Thyroid gland (tissue), 4 donors: ENCODE measurements at places on chromosomes 16 and 17. TPM values are rescaled to one million over a fixed set of nuclear protein-coding genes. Genes with fewer than 3 reads are reported as not detected.

NPTX1 gene
- 0.98 TPM for total RNA-seq

G6PC1 gene
- not detected for total RNA-seq

GRCh38 chr17:36647636-36648035, 46.3 kb downstream of the MRM1 start:
- no peak for DNase-seq

DNA sequence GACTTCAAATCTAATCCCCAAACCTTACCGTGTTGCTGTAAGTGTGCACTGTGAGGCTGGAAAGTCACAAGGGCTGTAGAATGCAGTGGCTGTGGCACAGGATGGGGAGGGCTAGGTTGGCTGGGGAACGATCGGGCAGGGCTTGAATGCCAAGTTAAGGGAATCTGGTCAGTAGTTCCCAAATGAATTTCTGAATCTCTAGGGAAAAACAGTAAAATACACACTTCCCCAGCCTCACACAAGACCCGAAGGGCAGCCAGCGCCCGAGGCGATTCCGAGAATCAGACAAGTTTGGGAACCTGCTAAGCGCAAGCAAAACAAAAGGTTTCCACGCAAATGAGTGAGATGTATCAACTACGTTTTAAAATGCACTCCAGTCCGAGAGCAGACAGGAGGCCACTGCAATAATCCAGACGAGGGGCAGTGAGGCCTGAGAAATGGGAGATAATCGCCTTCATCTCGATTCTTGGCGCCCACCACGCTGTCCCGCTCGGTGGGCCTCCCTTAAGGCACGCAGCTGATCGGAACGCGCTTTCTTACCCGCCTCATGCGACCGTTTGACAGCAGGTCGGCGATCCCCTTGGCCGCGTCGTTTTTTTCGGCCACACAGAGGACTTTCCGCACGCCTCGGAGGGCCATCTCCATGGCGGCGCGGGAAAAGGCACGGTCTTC, 599 bp downstream of the TOP3A start:
- DNase-seq, result peak; percentile 26
